Stimulated activated CD8-positive, alpha-beta memory T cell treated with anti-CD3 and anti-CD28 coated beads, Interleukin-4, amount 100 ng/mL, for 4 hours (primary cell): ENCODE measurements at places on chromosomes 11 and 22.

GRCh38 chr11:128551611-128552335 is 35.6 kb downstream of the ETS1 start:
- DNase-seq, result no peak

- DNase-seq, result no peak
Measured at GRCh38 chr11:10058356-10058755, 235.7 kb downstream of the SBF2 start.

- DNase-seq, result no peak
Measured at GRCh38 chr22:19874307-19875060, 19.8 kb upstream of the GNB1L start.

GRCh38 chr11:88169471-88169870 is 5.8 kb downstream of the RAB38 start:
- no peak for DNase-seq

GRCh38 chr11:24132471-24132870 is 364.4 kb upstream of the LUZP2 start:
- no peak for DNase-seq

DNA sequence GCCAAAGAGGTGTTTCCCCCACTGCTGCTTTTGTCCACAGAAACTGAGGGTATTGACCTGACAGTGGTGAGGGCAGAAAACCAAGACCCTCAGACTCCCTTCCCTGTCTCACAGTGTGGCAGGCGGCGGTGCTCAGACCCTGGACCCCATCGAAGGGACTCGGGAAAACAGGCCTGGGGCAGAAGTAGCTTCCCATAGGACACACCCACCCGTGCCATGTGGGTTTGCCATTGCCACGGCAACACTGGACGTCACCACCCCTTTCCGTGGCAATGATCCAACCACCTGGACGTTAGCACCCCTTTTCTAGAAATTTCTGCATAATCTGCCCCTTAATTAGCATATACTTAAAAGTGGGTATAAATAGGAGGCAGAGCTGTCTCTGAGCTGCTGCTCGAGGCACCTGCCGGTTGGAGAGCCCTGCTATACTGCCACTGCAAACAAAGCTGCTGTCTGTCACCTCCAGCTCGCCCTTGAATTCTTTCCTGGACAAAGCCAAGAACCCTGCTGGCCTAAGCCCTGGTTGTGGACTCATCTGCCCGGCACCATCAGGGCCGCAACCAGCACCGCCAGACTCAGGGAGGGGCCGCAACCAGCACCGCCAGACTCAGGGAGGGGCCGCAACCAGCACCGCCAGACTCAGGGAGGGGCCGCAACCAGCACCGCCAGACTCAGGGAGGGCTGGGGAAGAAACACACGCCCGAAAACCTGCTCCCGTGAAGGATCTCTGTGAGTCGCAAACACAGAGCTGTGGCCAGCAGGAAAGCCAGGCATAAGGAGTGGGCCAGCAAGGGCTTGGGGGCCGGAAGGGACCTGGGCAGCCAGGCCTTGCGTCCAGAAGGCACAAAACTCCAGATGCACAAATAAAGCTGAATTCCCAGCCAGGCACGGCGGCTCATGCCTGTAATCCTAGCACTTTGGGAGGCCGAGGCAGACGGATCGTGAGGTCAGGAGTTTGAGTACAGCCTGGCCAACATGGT is 10.4 kb downstream of the MLC1 start:
- DNase-seq, result no peak

- no peak for DNase-seq
Measured at GRCh38 chr22:45916515-45916914, 60.4 kb downstream of the WNT7B start.

GRCh38 chr11:95304777-95305176 is 73.8 kb upstream of the SESN3 start:
- DNase-seq, result no peak

GRCh38 chr22:48957311-48957986 is 870.2 kb downstream of the BRD1 start:
- no peak for DNase-seq

- no peak for DNase-seq
Measured at GRCh38 chr11:25860677-25861450, 471.1 kb upstream of the ANO3 start.

- DNase-seq, result no peak
Measured at GRCh38 chr11:13965337-13965736, 2.8 kb downstream of the SPON1 start.
